Activated gamma-delta T cell treated with Interleukin-2 at 50 U/mL for 16 hours (primary cell): ENCODE measurements at places on chromosomes 12 and 14.

GRCh38 chr14:56490379-56490778 lies 89.2 kb upstream of the TMEM260 start:
- no peak for DNase-seq

DNA sequence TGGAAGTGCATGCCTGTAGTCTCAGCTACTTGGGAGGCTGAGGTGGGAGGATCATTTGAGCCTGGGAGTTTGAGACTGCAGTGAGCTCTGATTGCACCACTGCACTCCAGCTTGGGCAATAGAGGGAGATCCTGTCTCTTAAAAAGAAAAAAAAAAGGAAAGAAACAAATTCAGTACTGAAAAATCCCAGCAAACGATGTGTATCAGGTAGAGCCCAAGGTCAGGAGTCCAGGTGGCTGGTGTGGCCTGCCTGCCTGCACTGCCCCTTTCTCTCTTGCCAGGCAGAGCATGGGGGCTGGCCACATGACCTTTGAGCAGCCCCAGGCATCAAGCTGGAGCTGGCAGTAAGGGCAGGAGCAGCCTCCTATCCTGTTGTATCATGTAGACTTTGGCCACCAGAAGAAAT lies 31.8 kb downstream of the ELK3 start:
- DNase-seq: no peak

DNA sequence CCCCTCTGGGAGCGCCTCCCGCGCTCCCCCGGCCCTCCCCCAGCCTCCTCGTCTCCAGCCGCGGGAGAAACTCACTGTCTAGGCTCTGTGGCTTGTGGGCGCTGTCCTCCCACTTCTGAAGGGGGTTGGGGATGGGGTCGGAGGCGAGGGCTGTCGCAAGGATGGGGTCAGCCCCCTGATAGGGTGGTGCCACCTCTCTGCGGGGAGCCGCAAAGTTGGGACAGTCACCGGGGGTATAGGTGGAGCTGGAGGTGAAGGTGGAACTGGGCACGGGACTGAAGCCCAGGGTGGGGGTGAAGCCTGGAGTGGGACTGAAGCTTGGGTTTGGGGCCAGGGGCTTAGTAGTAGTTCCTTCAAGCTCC lies 12.2 kb downstream of the TNFRSF1A start:
- no peak for DNase-seq

DNA sequence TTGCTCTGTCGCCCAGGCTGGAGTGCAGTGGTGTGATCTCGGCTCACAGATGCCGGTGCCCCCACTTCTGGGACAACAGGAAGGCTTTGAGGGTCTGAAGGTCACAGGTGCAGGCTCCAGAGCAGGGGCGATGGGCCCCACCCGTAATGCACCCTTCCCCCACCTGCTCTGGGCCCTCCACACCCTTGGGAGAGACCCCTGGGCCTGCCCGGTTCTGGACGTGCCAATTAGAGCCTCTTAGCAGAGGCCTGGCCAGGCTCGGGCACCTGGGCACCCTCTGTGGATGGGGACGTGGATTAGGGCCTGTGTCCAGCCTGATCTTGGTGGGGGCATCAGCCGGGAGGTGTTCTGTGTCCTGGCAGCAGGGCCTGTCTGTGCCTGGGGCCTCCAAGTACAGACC lies 62.2 kb downstream of the KIF26A start:
- no peak for DNase-seq

DNA sequence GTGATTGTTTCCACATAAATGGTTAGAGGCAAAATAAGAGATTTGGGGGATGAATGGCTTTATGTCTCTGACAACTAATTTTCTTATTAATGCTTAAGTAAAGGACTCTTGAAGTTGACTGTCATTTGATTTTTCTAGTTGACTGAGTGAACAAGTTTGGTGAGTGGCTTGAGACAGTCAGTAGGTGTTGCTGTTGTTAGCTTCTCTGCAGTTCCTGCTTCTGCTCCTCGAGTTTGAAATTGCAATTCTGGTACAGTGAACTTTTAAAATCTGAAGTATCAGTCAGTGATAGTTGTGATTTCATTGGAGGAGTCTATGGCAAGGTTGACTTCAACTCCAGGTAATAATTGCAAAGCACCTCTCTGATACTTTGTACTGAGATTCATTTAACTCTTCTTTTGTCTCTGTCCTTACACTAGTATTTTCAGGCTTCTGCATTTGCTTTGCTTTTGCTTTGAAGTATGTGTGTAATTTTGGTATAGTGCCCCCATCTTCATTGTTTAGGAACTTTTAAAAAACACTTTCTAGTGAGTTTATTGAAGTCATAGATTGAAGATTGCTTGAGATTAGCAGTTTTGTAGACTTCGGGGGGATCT lies 415.5 kb downstream of the PCNX1 start:
- DNase-seq: no peak

DNA sequence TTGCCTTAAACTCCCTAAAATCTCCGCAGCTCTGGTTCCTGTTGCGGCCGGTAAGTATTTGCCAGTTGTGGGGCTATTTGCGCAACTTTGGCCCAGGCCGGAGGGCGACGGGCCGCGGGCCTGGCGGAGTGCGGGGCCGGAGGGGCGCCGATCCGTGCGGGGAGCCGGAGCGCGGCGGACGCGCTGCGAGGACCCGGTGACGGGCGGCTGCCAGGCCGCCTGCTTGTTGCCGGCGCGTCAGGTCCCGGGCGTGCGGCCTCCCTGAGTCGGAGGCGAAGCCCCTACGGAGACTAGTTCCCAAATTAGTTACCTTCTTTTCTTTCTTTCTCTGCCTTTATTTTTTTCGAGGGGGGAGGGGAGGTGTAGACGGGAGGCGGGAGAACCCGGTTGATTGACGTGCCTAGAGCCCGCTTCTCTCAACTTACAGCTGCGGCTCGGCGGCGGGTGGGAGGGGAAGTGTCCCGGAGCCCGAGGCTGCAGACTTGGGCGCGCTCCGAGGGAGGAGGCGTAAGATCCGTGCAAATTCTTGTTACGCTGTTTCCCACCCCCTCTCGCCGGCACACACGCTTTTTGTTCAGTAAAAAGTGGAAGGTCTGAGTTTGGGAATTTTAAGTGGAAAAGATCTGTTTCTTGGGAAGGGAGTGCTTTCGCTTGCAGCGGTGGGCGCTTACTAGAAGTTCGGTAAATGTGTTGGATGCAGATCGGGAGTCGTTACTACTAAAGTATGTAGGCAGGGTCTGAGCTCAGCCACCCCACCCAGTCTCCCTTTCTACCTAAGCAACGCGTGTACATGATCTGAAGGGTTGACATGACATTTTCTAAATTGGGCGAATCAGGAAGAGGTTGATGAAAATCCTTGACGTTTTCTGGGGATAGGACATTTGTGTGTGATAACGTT lies 576 bp downstream of the ZBTB1 start:
- peak; percentile 79 for DNase-seq

DNA sequence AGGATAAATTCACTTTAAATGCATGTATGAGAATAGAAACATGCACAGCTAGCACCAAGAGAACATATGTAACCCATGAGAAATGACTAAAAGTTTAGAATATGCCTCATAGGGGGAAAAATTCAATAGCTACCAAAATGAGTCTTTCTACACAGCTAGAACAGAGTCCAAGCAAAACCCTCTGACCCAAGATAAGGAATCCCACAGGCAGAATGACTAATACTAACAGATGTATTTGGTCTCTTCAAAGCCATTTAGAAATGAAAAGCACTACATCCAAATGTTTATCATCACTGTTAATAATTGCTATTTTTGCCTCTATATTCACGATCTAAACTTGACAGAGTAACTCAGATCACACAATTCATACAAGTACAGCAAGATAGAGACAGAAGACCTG lies 44.0 kb downstream of the KICS2 start:
- no peak for DNase-seq

DNA sequence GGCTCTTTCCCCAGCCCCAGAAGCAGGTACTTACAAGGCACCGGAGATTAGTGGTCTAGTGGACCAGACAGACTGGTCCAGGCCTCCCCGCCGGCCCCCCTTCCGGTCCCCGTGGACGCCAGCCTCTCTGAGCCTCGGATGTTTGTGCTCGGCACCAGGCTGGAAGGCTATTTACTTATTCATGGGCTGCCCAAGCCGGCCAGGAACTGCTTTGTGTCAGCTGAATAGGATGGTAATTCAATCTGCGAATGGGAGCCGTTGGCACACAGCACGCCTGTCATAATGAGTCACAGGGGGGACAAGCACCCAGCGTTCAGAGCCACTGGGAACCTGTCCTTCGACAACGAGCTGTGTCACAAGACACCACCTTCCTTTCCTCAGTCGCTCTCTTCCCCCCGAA lies 82.3 kb downstream of the RIMBP2 start:
- no peak for DNase-seq

DNA sequence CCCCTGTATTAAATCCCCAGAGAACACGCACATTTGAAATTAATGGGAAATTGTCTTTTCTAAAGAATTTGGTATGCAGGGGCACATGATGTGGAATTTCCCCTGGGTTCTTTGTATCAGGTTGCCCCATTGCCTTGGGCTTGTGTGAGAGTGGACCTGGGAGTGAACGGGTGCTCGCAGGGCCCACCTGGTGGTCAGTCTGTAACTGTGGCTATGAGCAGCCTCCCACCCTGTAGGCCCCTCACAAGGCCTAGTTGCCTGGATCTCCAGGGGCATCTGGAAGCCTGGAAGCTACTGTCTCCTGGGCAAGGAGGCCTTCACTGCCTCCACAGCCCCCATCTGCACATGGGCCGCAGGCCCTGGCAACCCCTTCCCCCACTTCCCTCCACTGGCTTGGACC lies 96.7 kb downstream of the SLC25A47 start:
- DNase-seq: no peak

- DNase-seq: no peak
Observed at GRCh38 chr12:118098911-118099671, 4.7 kb downstream of the VSIG10 start.

- no peak for DNase-seq
Observed at GRCh38 chr12:21172079-21172478, 41.1 kb downstream of the SLCO1B1 start.

GRCh38 chr12:64894827-64895475 lies 70.5 kb downstream of the TBC1D30 start:
- DNase-seq: no peak

DNA sequence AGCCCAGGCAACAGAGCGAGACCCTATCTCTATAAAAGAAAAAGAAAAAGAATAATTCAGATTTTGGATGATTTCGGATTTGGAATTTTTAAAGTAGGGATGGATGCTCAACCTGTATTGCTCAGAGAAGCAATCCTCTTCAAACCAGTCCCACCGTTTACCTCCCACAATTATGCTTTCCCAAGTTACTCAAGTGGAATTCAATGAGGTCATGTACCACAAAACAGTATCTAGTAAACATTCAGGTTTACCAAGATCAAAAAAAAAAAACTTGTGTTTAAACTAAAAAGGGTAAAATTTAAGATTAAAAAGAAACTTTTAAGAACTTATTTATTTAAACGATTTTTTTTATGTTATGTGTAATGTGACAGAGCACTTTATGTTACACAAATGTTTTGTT lies 2.5 kb downstream of the KDM5A start:
- DNase-seq: no peak

DNA sequence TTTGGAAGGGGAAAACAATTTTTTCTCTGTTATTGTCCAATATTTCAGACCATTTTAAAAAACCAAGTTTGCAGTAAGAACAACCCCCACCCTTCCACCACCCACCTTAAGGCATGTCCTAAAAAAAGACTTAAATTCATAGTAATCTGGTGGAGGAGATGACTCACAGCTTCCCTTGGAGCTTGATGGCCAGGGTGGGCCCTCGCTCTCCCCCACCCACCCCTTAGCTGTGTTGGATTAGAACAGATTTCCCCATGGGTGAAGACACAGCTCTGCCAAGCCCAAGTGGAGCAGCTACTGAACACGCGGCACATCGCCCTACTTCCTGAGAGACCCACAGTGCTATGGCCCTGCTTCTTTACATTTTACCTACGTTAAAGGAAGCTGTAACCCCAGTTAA lies 140.3 kb downstream of the GCH1 start:
- DNase-seq: no peak

- peak; percentile 69 for DNase-seq
Observed at GRCh38 chr14:92680781-92681650, 67.4 kb downstream of the LGMN start.

DNA sequence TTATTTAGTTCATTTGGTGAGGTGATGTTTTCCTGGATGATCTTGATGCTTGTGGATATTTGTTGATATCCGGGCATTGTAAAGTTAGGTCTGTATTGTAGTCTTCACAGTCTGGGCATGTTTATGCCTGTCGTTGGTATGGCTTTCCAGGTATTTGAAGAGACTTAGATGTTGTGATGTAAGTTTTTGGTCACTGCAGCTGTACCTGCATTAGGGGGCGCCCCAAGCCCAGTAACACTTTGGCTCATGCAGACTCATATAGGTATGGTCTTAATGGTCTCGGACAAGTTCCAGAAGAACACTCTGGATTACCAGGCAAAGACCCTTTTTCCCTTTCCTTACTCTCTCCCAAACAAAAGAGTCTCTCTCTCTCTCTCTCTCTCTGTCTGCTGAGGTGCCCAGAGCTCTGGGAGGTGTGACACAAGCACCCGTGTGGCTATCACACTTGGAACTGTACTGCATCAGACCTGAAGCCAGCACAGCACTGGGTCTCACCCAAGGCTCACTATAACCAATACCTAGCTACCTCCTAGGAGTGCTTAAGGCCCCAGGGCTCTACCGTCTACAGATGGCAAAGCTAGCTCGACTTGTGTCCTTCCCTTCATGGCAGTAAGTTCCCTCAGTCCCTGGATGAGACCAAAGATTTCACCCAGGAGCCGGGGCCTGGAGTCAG lies 425.8 kb upstream of the ATXN7L3B start:
- DNase-seq: no peak

GRCh38 chr14:76891391-76891790 lies 65.2 kb downstream of the LRRC74A start:
- no peak for DNase-seq

DNA sequence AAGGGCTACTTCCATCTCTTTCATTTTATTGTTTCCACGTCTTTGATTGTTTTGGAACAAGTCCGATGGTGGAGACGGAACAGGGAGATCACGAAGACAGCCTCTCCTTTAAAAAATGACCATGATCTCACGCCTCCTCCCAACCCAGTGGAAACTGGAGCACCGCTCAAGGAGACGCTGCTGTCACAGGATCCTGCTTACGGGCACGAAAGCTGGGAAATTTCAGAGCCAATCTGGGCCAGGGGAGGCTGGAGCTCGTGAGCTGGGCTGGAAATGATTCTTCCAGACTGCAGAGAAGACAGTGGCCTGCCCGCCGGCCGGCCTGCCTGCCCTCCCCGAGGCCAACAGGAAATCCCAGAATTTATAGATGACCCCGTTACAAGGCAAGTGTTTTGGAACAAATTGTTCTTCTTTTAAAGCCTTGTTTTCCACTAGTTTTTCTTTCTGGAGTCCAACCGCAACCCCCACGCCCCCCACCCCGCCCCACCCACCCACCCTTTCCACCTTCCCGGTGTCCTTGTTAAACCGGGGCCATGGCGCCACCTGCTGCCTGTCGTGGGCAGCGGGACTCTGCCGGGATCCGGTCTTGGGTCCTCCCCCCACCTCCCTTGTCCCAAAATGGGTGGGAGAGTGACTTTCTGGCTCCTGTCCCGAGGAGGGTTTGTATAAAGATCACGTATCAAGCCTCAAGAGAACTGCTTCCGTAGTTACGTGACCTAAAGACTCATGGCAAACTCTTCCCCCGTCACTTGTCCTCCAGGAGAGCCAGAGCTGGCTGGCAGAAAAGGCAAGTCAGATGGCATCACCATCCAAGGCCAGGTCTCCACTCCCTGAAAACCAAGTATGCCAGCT lies 40.3 kb downstream of the MAP1LC3B2 start:
- DNase-seq: peak; percentile 47

- no peak for DNase-seq
Observed at GRCh38 chr14:23104070-23104590, 659 bp downstream of the CIROP start.
